ENCODE measurements at places on chromosomes 13 and 19.

DNA sequence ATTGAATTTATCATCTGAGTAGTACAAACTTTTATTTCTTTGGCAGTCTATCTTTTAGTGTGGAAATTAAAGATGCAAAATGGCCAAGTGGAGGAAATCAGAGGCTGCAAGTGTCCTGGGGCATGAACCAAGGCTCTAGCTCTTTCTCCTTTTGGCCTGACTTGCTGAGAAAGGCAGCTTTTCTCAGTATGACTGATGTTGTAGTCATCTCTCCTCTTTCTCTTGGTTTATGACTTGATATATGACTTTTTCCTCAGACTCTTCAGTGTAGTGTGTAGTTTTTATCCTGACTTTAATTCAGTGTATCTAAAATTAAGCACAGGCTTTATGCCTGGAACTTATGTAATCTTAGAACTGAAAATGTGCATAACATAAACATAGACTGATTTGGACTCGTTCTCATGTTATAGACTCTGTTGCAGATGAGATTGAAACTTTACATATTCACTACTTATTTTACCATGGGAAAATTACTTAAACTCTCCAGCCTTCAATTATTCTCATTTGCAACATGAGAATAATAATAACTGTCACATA is 65.7 kb downstream of the SLITRK5 start:
- DNase-seq: no peak

DNA sequence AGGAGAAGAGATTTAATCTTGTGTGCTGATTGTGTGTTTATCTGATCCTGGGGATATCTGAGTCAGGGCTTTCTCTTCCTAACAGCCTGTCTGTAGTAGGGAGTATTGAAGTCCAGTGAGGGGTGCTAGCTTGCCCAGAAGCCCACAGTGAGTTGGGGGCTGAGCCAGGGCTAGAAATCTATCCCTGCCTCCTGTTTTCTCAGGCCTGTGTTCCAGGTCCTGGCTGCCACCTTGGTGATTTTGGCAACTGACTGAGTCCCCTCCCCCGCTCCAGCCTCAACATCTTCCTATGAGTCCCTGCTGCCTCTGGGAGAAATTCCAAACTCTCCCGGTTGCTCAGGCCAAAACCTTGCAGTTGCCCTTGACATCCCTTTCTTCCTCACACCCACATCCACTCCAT is 7.7 kb upstream of the NOVA2 start:
- no peak for DNase-seq

DNA sequence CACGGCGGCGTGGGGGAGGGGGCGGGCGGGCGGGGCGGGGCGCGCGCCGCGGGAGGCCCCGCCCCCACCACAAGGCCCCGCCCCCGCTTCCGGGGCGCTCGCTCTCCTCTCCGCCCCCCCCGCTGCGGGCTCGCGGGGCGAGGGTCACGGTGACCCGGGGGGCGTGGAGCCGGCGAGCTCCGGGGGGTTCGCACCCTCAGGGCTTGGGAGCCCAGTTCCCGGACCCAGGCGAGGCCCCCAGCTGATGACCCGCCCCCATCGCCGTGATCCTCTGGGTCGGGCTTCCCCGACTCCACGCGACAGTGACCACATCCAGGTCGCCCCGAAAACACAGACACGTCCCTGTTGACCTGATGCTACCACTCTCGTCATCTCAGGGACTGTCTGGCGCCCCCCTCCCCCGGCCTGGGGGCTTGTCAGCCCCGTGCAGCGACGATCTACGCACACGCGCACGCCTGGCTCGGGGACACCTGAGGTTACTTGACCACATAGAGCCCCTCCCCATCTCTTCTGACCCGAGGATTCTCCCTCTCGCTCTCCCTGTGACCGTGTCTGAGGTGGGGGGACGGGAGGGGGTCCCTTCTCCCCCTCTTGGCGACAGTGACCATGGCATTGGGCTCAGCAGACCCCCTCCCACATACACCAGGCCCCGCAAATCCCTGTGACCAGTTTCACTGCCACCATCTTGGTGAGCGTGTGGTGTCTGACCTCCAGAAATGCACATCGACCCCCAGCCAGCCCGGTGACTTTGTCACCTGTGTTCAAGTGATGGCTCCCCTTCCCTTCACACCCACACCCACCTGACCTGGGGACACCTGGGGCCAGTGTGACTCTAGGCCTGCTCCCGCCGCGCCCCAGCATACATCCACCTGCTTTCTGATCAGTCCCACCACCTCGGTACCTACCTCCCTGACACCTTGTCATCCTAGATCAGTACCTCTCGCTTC is 670 bp downstream of the MAP2K7 start:
- no peak for DNase-seq

GRCh38 chr13:101211261-101211660 is 205.0 kb downstream of the NALCN start:
- peak; percentile 17 for DNase-seq
